ENCODE measurements at places on chromosomes 13 and 19.

GRCh38 chr19:47507012-47507411 is 7.9 kb downstream of the NAPA start:
- DNase-seq = no peak

DNA sequence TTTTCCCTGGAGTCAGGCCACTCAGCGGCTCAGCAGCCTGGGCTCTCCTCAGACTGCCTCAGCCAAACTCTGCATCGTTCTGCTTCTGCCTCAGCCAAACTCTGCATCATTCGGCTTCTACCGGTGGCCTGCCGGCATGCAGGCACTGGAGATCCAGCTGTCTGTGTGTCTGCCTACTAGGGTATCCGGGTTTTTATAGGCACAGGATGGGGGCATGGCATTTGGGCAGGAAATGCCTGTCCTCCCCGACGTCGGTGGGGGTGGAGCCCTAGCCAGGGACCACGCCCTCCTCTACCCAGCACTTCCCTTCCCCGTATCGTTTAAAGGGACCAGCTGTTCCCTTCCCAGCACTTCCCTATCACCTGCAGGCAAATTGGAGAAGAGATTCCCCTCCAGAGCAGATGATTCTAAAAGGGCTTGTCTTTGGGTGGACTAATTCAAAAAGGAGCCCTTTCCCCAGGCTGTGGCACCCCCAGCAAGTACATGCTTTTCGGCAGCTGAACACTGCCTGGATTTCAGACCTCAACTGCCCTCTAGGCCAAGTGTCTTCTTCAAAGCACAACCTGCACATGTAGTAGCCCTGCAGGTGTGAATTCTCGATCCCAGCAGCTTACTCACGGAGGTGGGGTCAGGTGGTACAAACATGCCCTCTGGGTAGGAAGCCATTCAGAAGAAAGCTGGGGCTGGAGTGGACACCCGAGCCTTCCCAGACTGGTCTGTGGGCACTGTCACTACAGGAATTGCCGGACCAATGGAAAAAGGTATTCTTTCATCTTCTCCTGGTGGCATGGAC is 25.4 kb upstream of the GPR12 start:
- peak; percentile 11 for DNase-seq

DNA sequence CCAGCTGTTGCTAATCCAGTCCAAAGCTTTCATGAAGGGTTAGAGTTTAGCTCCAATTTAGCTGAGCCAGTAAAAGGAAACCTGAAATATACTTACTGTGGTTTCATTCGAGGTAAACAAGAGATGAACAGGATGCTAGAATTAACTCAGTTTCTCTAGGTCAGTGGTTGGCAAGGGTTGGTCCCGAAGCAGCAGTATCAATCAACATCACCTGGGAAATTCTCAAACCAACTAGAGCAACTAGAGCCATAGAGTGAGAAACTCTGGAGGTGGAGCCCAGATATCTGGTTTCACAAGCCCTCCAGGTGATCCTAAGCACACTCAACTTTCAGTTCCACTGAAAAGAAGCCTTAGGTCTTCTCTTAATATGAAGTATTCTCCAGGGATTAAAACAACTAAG is 376.7 kb downstream of the OXGR1 start:
- DNase-seq = no peak

- no peak for DNase-seq
Measured at GRCh38 chr13:101283782-101284181, 132.5 kb downstream of the NALCN start.

GRCh38 chr19:15265850-15266248 is 33.6 kb upstream of the EPHX3 start:
- peak; percentile 78 for DNase-seq

DNA sequence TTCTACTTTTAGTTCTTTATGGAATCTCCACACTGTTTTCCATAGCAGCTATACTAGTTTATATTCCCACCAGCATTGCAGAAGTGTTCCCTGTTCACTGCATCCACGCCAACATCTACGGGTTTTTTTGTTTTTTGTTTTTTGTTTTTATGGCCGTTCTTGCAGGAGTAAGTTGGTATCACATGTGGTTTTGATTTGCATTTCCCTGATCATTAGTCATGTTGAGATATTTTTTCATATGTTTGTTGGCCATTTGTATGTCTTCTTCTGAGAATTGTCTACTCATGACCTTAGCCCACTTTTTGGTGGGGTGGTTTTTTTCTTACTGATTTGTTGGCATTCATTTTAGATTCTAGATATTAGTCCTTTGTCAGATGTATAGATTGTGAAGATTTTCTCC is 89.7 kb downstream of the FRY start:
- peak; percentile 3 for DNase-seq

DNA sequence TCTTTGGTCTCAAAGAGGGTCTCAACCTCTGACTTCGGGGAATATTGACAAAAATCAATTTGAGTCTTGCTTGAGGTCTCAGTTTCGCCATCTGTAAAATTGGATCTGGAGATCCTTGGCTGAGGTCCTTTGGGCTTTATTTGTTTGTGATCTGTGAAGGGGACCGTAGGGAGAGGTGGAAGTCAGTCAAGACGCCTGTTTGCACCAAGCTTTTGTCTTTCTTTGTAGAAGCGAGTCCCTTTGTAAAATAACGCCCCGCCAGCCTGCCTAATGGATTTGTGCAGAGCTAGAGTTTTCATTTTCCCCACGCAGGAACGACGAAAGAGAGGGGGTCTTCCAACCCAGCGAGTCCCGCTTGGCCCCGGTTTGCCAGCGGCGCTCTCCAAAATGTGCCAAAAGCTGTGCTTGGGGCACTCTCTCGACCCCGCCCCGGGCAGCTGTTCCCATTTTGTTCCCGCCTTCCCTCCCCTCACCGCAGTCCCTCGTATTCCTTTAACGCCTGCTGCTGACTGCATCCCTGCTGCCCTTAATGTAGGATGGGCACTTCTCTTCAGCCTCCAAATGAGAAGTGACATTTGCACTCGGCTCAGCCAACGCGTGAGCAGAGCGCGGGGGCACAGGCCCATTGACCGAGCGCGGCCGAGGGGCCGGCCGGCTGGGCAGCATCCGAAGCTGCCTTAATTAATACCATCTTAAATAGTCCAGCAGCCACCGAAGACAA is 13.0 kb downstream of the ZIC5 start:
- DNase-seq = no peak

DNA sequence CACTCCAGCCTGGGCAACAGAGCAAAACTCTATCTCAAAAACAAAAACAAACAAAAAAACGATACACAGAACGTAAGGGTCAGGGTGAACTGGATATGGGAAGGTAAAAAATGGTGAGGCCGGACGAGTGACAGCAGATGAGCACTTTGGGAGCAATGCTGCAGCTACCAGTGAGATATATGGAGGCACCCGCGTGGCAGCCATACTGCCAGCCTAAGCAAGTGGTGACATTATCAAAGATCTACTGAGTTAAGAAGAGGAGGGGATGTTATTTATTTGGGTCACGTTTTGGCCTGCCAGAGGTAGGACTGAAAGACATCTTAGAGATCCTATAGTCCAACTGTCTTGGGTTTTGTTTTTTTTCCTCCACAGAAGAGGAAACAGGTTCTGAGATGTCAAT is 14.2 kb downstream of the TIMM13 start:
- no peak for DNase-seq

- peak; percentile 90 for DNase-seq
Measured at GRCh38 chr19:37977992-37978391, 71.0 kb downstream of the SIPA1L3 start.

DNA sequence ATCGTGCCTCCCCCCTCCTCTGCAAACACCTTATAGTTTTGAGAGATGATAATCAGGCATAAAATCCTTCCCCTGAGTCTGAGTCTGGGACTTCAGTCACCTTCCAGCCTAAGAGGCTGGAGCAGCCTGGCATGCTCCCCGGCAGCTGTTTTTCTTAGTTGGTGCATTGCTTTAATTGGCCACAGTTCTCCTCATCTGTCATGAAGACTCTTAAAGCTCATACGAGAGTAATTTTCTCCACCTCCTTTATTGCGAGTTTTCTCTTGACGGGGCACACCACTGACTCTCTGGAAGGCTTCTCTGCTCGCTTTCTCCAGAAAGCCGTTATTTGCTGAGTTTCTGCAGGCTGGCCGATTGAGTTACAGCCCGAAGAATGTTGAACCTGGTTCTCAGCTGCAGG is 310.5 kb downstream of the ATP8A2 start:
- no peak for DNase-seq

- DNase-seq = no peak
Measured at GRCh38 chr13:33797622-33798021, 20.3 kb upstream of the RFC3 start.

- peak; percentile 24 for DNase-seq
Measured at GRCh38 chr19:11737964-11738745, 591 bp downstream of the ZNF823 start.

Measured in fibroblast of skin of right biceps (primary cell).